ENCODE measurements at places on chromosomes 2 and 18.

GRCh38 chr2:135986507-135986906 lies 1.1 kb upstream of the DARS1 start:
- no peak for DNase-seq

- DNase-seq: no peak
These were observed 25.6 kb downstream of the ZNF407 start for GRCh38 chr18:74623047-74623816.

DNA sequence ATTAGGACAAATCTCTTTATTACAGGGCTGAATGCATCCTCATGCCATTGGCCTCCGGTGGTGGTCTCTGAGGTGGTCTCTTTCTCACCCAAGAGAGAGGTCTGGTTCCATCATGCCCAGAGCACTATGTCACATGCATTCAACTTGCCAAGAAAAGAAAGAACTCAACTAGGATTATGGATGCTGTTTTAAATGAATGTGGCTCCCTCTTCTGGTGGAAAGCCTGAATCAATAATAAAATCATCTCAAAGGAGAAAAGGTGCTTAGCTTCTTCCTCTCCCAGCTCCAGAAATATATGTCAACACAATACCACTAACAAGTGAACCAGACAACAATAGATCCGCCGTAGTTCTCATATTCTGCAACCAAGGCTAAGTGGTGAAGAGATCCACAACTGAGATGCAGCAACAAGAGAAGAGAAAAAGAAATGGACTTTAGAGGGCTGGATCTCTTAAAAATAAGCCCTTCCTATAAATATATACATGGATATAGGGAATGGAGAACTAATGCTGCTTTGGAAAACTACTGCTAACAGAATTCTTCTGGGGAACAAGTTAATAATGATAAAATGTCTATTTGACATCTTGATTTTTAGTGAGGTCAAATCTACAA lies 396.8 kb downstream of the NCKAP5 start:
- DNase-seq: peak; percentile 77

- DNase-seq: no peak
These were observed 48.5 kb downstream of the ANKRD12 start for GRCh38 chr18:9184998-9185613.

DNA sequence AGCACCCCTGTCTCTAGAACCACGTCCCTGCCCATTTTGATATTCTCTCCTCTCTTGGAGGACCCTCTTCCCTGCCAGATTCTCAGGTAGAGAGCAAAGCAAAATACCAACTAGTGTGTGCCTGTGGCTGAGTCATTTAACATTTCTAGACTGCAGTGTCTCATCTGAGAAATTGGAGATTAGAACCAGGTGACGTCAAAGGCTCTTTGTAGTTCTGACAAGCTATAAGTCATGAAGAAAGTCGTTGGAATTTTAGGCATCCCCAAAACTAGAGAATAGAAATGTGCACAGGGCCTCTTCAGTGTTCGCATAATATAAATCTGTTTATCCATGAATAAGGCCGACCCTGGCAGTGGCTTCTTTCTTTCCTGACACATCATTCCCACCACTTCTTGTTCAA lies 74.4 kb upstream of the TANC1 start:
- DNase-seq: no peak

GRCh38 chr2:11615209-11615608 lies 54.8 kb downstream of the NTSR2 start:
- DNase-seq: no peak
